ENCODE measurements at places on chromosomes 3 and 15. TPM values are rescaled to one million over a fixed set of nuclear protein-coding genes. Genes with fewer than 3 reads are reported as not detected.

GOLGA8S gene
- 0.24 TPM for total RNA-seq

SLC38A3 gene
- 0.60 TPM for total RNA-seq

RPSA gene
- total RNA-seq = 1,385 TPM

SNX22 gene
- total RNA-seq = 0.28 TPM

NR2C2 gene
- 19.2 TPM for total RNA-seq
